ENCODE measurements at places on chromosomes 3 and 15. TPM values are rescaled to one million over a fixed set of nuclear protein-coding genes. Genes with fewer than 3 reads are reported as not detected.

DNA sequence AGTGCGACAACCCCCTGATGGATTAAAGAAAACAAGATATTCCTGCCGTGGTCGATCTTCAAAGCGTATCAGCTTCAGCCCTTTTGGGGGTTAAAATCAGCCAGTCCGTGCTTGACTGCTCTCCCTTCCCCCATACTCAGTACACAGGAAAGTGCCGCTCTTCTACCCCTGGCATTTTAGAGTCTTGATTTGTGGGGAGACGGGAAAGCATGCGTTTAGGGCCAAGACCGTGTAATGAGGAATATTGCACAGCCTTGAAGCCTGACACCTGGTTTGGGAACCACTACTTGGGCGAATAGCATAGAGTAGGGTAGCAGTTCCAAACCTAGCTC lies 540 bp upstream of the EDC3 start:
- no peak for DNase-seq

- no peak for DNase-seq
Observed at GRCh38 chr3:48344867-48345507, 11.5 kb upstream of the SPINK8 start.

DNA sequence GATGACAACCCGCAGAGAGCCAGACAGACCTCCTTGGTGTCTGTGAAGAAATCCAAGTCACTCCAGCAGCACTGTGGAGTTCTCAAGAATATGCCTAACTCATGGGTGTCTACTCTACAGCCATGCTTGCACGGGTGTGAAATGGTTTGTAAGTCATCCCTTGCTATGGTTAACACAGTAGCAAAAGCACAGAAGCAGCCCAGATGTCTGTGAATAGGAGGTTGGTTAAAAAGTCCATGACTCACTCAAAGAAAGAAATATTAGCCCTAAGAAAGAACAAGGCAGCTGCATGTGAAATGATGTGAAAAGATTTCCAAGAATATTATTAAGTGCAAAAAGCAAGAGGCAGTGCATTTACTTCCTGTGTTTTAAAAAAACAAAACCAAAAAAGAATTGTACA lies 12.1 kb upstream of the LIMD1 start:
- DNase-seq, result no peak

DNA sequence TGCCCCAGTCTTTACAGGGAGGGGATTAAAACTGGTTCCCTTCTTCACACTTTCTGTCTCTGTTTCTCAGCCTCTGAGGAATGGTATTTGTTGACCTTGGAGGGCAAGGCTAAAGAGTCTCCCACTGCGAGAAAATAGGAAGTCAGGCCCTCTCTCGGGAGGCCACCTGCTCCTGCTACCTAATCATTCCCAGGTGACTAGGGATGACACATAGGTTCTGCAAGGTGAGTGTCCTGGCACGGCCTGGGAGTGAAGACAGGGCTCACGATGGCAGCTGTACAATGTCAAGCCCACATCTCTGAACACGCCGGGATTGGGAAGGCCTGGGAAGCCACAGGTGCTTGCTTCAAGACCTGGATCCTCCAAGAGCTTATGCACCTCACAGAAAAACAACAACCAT lies 314.2 kb downstream of the NTRK3 start:
- DNase-seq, result no peak

DNA sequence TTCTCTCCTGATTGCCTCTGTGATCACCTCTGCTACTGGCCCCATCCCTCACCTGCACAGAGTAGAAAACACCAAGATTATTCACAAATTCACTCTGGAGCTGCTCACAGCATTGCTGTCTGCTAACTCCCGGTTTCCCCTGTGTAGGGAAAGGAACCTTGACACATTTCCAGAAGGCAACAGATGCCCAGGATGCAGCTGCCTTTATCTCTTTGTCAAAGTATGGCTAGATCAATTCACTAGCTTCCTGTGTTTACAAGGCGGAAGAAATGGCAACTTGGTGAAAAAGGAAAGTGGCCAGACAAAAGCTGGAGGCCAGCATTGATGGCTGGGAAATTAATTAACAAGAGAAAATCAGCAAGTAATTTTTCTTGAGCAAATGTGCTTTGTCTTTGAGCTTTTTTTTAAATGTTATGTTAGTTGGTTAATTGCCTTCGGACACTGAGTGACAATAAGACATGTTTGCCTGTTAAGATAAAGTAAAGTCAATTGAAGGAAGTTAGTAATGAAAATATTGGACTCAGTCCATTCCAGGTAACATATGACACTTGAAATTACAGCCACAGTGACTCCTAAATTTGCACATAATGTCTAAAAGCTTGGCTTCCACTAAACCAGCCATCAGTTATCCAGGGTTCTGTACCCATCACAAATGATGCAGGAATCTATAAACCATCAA lies 394.6 kb upstream of the IL12A start:
- DNase-seq, result no peak

GRCh38 chr3:43142472-43142871 lies 36.6 kb upstream of the POMGNT2 start:
- DNase-seq, result no peak

DNA sequence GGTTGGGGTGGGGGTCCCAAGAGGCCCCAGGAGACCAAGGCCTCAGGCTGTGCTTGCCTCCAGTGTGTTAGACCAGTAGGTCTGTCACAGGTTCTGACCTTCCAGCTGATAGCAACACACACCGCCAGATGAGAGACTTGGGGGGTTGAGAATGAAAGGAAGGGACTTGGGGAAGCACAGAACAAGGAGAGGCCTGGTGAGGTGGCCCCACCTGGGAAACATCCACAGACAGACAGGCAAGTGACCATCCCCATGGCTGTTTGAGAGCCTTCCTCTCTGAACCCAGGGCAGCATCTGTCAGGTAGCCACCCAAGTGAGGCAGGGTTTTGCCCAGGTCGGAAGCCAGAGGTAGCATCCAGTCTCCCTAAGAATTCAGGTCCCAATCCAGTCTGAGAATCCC lies 35.0 kb upstream of the VPS8 start:
- DNase-seq, result no peak

DNA sequence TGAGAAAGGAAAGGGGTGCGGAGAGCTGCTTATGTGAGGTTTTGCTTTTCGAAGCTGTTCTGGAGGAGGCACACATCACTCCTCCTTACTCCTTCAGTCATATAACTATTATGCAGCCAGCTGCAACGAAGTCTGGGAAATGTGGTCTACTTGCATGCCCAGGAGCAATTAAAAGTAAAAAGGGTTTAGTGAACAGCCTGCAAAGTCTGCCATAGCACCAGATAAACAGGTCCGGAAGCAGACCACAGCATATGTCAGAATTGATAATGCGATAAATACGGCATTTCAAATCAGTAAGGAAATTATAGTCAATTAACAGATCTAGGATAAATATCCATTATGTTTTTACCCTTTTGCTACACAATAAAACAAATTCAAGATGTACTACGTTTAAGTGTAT lies 99.5 kb downstream of the POLR2M start:
- no peak for DNase-seq

GRCh38 chr3:177545964-177546363 lies 348.7 kb upstream of the TBL1XR1 start:
- no peak for DNase-seq

- DNase-seq, result no peak
Observed at GRCh38 chr3:108605491-108605890, 16.0 kb downstream of the DZIP3 start.

- DNase-seq, result no peak
Observed at GRCh38 chr15:46080016-46080415, 445.2 kb downstream of the SQOR start.

DNA sequence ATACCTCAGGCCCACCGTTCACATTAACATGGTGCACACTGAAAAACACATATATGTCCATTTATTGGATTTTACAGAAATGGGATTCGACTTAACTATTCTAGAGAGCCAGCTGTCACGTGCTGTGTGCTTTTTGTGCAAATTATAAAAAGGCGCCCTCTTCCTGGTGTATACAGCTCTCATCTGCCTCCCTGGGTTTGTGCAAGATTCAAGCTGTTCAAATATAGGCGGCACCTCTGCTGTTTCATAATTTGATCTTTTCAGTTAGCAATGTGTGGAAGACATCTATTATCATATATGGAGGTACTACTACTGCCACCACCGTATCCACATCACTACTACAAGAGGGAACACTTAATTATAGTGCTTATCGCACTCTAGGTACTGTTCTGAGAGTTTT lies 187.6 kb downstream of the EBLN2 start:
- no peak for DNase-seq

DNA sequence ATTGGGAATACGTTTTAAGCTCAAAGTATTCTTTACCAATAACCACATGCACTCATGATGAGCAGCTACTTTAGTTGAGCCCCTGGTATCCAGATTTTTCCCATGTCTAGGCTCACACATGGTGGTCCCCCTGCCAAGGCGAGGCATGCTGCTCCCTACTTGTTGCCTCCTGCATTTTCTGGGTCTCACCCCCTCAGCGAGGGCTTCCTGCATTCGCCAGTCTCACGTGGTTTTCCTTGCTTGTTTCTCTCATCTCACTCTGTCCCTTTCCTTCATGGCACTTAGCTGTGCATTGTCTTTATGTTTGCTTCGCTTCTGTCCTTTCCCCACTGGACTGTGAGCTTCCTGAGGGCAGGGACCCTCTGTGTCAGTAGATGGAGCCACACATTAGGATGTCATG lies 99.2 kb downstream of the PDZRN3 start:
- DNase-seq, result no peak

GRCh38 chr3:45943207-45943846 lies at the start of gene CXCR6:
CXCR6 (plus strand) TSS chr3:45943464; CDS start chr3:45946482, 3,018 bp downstream.
- no peak for DNase-seq

GRCh38 chr3:126064627-126065258 lies 19.2 kb downstream of the SLC41A3 start:
- DNase-seq, result no peak

DNA sequence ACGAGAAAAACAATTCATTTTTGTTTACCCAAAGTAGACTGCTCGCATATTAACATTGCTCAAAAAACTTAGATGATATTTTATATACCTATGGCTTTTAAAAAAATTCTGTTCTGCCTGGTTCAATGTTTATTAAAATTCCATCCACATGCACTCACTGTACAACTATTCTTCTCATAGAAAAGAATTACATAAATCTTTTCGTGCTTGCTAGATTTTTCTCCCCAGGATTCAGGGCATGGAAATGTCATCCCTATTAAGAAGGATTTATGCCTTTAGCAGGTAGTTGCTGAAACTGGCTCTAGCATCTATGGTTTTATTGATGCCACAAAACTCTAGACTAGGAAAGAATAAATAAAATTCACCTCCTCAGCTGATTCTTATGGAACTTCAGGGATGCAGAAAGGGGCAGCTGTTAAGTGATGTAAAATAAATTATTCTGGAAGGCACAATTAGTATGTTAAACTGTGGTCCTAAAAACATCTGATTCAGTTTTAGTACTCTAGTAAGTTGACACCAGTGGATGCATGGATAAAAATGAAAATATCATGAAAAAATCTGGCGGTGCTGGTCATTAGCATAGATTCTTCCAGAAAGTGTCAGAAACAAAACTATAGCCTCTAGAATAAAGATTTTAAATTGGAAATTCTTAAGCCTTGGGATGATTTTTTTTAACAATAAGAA lies 41.6 kb downstream of the AAGAB start:
- no peak for DNase-seq

DNA sequence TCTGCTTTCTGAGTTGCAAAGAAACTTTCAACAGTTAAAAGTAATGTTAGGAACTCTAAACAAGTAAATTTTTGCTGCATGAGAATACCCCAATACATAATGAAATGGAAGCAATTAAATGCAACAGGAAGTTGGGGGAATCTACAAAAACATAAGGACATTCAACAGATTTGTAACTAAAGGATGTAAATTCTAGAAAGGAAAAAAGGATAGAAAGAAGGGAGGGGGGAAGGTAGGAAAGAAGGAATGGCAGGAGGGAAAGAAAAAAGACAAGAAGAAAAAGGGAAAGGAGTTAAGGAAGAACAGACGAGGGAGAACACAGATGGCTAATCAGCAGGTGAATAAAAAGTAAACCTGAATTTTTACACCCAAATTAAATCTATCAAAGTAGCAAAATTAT lies 22.3 kb upstream of the ANP32A start:
- DNase-seq, result no peak

GRCh38 chr15:65839985-65840384 lies 29.3 kb upstream of the RAB11A start:
- no peak for DNase-seq

DNA sequence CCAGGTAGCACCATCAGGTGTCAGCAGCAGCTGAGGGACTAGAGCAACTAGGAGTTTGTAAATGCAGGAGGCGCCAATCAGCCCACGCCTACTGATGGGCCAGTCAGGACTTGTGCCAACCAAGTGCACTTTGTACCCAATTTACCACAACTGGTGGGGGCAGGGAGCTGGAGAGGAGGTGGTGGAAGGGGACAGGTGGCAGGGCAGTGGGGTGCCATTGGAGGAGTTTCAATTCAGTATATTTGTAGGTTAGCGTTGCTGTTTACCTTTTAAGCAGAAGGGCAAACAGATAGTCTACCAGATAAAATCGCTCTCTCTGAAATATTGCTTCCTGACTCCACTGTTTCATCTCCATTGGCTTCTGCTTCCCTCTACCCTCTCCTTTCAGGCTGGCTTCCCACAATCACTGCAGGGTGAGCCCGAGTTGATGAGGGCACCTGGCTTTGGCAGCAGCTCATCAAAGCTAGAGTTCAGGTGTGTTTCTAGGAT lies 75.7 kb downstream of the TRIM69 start:
- no peak for DNase-seq

DNA sequence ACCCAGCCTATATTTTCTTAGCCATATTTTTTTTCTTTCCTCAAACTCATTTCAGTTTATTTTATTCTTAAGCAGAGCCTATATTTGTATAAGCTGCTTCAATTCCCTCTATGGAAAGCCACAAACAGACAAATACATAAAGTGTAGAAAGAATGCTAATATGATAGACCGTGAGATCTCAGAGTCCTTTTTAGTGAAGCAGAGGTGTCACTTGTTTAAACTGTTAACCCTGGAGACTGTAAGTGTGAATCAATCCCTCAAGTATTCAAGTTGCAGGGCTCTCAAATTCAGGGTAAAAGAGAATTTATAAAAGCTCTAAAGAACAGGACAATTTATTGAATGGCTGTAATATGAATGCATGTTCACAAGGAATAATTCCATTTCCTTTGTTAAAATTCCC lies 72.2 kb upstream of the BHLHE40 start:
- no peak for DNase-seq

DNA sequence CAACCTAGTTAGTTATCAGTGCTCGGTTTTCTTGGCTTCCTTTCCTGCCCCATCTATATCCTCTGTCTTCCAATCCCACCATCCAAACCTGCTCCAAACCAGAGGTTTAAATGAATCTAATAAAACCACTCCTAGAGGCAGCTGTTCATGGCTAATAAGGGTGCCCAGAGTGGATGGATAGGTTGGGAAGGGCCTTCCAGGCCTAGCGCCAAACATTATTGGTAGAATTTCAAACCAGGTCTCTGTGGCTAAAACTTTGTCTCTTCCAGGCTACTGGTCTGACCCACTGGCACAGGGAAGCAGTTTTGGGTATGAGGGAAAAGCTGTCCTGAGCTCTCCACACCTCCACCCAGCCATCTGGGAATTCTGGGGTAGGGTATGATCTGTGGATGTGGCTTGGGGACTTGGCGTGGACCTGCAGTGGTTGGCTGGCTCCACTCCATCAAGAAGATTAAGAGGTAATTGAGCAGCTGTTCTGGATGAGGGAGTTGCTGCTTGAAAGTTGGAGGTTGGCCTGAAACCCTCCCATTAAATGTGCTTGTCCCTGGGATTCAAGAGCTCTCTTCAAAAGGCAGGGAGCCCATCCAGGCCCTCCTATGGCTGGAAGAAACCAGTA lies 29.3 kb upstream of the INSYN1 start:
- DNase-seq, result no peak

The DPH3 gene
- total RNA-seq, result 24.0 TPM

The GOLGA8H gene
- 0.75 TPM for total RNA-seq

The ACAP2 gene
- total RNA-seq, result 16.3 TPM

The MST1 gene
- total RNA-seq, result 1.9 TPM

The TRPM1 gene
- total RNA-seq, result not detected

The CPNE9 gene
- total RNA-seq, result not detected

The IMPG2 gene
- total RNA-seq, result 0.16 TPM

The GP9 gene
- not detected for total RNA-seq
